Epithelial cell of alveolus of lung (primary cell): ENCODE measurements at places on chromosomes 2 and 18. TPM values are rescaled to one million over a fixed set of nuclear protein-coding genes. Genes with fewer than 3 reads are reported as not detected.

VWC2L gene
- not detected in 2 replicates for total RNA-seq

CD207 gene
- not detected in 2 replicates for total RNA-seq

BCL11A gene
- total RNA-seq: 2.5 and 5.4 TPM in 2 replicates

EVA1A gene
- 4.9 and 50.7 TPM in 2 replicates for total RNA-seq

SF3B6 gene
- total RNA-seq: 169 TPM in 2 replicates

ALPI gene
- total RNA-seq: not detected in 2 replicates

GEN1 gene
- total RNA-seq: 6.3 and 14.6 TPM in 2 replicates

C2orf15 gene
- not detected in 2 replicates for total RNA-seq

ZBTB7C gene
- total RNA-seq: under 0.01 TPM in 1 of 2 replicates, not detected in the other

LBX2 gene
- total RNA-seq: 0.64 and 3.1 TPM in 2 replicates

ST8SIA5 gene
- total RNA-seq: 0.24 TPM in 1 of 2 replicates, not detected in the other

SERPINB10 gene
- not detected in 2 replicates for total RNA-seq

CAVIN2 gene
- total RNA-seq: 6.5 and 16.9 TPM in 2 replicates

NPAS2 gene
- total RNA-seq: 10.9 and 22.5 TPM in 2 replicates

PTPN4 gene
- total RNA-seq: 9.4 and 14.2 TPM in 2 replicates

KLF7 gene
- 12.9 and 40.1 TPM in 2 replicates for total RNA-seq

SERPINB5 gene
- 1.0 and 1.8 TPM in 2 replicates for total RNA-seq

ABCG8 gene
- not detected in 2 replicates for total RNA-seq

DUSP19 gene
- 1.4 and 3.3 TPM in 2 replicates for total RNA-seq

DSG2 gene
- 13.7 and 28.7 TPM in 2 replicates for total RNA-seq

SMCHD1 gene
- 32.6 and 32.9 TPM in 2 replicates for total RNA-seq

ANKRD29 gene
- 0.16 and 2.3 TPM in 2 replicates for total RNA-seq

STAMBP gene
- 32.3 and 39.3 TPM in 2 replicates for total RNA-seq

PKDCC gene
- total RNA-seq: 60.2 and 200 TPM in 2 replicates

IL1F10 gene
- total RNA-seq: not detected in 2 replicates

STPG4 gene
- total RNA-seq: 1.0 TPM in 1 of 2 replicates, not detected in the other

SERPINB13 gene
- not detected in 2 replicates for total RNA-seq

PLGLB1 gene
- 0.13 and 1.2 TPM in 2 replicates for total RNA-seq

LAMA1 gene
- total RNA-seq: 2.8 and 16.0 TPM in 2 replicates

CDH2 gene
- total RNA-seq: 21.9 and 68.8 TPM in 2 replicates

RAB17 gene
- total RNA-seq: not detected in 2 replicates

CCNYL1 gene
- total RNA-seq: 3.4 and 5.9 TPM in 2 replicates

WDR75 gene
- total RNA-seq: 37.3 and 37.9 TPM in 2 replicates

C2orf81 gene
- 0.72 and 2.1 TPM in 2 replicates for total RNA-seq

TEKT4 gene
- total RNA-seq: not detected in 2 replicates

TRIM43 gene
- not detected in 2 replicates for total RNA-seq

RAB27B gene
- 0.08 and 7.5 TPM in 2 replicates for total RNA-seq
